ENCODE measurements at places on chromosomes 11 and 22. TPM values are rescaled to one million over a fixed set of nuclear protein-coding genes. Genes with fewer than 3 reads are reported as not detected.

DNA sequence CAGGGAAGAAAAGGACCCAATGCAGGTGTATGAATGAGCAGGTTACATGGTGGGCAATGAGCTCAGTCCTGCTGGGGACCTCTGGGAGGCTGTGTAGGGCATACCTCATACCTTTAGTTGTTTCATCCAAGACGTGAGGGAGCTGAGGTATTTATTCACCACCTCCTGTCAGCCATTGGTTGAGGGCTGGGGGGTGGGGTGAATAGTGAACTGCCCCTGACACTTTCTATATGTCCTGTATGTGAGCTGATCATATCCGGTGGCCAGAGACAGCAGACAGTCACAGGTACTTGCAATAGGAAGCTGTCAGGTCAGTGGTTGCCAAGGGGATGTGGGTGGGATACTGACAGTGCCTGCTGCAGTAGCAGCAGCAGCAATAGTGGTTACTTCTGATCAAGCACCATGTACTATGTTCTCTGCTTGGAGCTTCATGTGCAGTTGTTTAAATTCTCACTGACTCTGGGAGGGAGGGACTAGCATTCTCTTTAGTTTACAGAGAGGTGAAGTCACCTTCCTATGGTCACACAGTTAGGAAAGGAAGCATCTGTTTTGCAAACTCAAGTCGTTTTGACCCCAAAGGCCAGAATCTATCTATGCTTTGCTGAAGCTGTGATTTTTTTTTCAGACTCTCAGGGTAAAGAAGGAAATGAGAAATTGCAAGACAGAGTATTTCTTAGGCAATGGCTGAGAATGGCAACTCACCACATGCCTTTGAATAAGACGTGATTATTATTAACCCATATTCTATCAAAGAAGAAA, 54.0 kb downstream of the MIAT start:
- peaks cover 4% of the 10 kb centered on the region for H3K4me1 ChIP-seq
- H3K36me3 ChIP-seq: no peaks in the 10 kb centered on the region
- peak; percentile 39 for DNase-seq
- H3K27ac ChIP-seq: no peak overlapping the region

DNA sequence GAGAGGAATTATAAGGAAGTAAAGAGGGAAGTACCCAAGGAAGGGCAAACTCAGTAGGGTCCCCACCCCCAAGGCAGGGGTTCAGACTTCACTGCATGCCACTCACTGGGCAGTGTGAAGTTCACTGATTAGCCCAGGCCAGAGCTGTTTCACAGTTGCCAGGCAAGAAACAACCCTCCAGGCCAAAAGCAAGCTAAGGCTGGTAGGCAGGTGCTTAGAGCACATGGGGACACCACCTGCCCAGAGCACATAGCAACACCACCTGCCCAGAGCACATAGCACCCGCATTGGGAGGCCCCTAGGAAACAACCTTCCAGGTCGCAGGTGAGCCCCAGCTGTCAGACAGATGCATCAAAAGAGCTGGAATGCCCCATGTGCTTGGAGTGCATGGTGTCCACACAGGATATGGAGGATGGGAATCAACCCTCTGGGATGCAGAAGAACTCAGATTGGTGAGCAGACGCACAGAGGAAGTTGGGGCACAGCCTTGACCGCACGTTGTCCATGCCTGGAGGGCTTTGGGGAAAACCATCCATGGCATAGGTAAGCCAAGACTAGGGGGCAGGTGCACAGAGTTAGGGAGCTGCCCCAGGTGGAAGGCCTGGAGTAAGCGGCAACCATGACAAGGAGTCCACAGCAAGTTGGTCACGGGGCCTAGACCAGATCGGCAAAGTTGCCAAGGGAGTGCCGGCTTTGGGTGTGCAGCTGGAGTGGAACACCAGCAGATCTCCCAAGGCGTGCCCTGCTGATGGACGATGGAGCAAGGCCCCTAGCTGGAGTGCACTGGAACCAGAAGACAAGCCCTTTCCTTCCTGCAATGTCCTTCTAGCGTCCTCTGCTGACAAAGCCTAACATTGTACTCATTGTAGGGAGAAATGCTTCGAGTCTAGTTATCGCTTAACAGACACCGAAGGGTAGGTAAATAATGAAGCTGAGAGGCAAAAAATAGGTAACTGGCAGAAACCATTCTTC, 7.8 kb upstream of the TMEM216 start:
- no peaks in the 10 kb centered on the region for H3K4me1 ChIP-seq
- H3K4me3 ChIP-seq: no peak overlapping the region
- H3K27me3 ChIP-seq: no peaks in the 10 kb centered on the region
- DNase-seq: no peak

- no peak overlapping the region for H3K27ac ChIP-seq
- H3K4me1 ChIP-seq: peaks cover 23% of the 10 kb centered on the region
- no peak overlapping the region for H3K4me3 ChIP-seq
These were observed 63.5 kb upstream of the CSNK2A3 start for GRCh38 chr11:11416502-11416901.

GRCh38 chr11:128632141-128632791, 44.9 kb upstream of the ETS1 start:
- H3K4me1 ChIP-seq: peaks cover 10% of the 10 kb centered on the region
- H3K4me3 ChIP-seq: no peak overlapping the region
- H3K36me3 ChIP-seq: no peaks in the 10 kb centered on the region
- H3K27me3 ChIP-seq: no peaks in the 10 kb centered on the region

GRCh38 chr11:28243581-28243980, 135.4 kb downstream of the METTL15 start:
- peak overlapping the region; percentile 79 for H3K27ac ChIP-seq
- H3K36me3 ChIP-seq: no peaks in the 10 kb centered on the region
- H3K4me3 ChIP-seq: no peak overlapping the region
- H3K4me1 ChIP-seq: no peaks in the 10 kb centered on the region

DNA sequence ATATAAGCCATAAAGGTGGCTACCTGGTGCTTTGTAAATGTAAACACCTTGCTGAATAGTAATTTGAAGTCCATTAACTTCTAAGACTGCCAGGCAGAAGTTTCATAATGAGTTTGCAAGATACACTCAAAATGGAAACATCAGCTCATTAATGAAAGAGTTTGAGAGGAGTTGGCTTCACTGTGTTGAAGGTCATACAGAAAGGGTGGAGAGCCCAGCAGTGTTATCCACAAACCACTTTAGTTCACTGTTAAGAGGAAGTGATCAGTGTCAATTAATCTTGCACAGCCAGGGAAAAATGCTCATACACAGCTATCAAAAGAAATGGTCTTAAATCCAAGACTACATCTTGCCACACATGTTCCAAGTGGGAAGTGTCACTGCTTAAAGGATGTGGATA, 689.4 kb downstream of the JRKL start:
- no peak overlapping the region for H3K27ac ChIP-seq
- H3K4me1 ChIP-seq: no peaks in the 10 kb centered on the region
- H3K27me3 ChIP-seq: no peaks in the 10 kb centered on the region
- DNase-seq: peak; percentile 39
- H3K4me3 ChIP-seq: no peak overlapping the region

- H3K4me3 ChIP-seq: no peak overlapping the region
- H3K27me3 ChIP-seq: peaks cover 13% of the 10 kb centered on the region
- no peak overlapping the region for H3K27ac ChIP-seq
These were observed 22.1 kb upstream of the NNMT start for GRCh38 chr11:114273890-114274635.

DNA sequence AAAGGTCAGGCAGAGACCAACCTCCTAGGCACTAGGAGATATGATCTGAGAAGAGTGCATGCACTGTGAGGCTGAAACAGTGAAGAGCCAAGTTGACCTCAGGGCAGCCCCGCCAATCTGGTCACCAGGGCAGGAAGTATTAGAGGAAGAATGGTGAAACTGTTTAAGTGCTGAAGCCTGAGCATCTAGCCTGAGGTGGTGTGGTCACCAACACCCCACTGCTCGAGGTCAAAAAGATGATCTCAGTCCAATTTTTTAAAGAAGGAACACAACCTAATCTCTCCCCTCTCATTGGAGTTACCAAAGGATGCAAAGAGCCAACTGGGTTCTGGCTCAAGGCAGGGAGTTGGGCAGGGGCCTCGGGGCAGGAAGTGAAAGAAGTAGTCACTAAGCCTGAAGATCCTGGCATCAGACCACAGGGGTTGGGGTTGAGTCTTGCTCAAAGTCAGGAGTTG, 4.0 kb downstream of the APBB1 start:
- no peak overlapping the region for H3K27ac ChIP-seq
- H3K4me3 ChIP-seq: no peak overlapping the region
- DNase-seq: no peak
- H3K27me3 ChIP-seq: peaks cover 2% of the 10 kb centered on the region
- H3K36me3 ChIP-seq: peaks cover 11% of the 10 kb centered on the region

- no peaks in the 10 kb centered on the region for H3K4me1 ChIP-seq
- H3K27me3 ChIP-seq: peaks cover 3% of the 10 kb centered on the region
- H3K27ac ChIP-seq: no peak overlapping the region
- no peak overlapping the region for H3K4me3 ChIP-seq
These were observed 83.4 kb downstream of the SCN3B start for GRCh38 chr11:123570939-123571580.

GRCh38 chr11:124113890-124114289, 1.4 kb upstream of the VWA5A start:
- no peaks in the 10 kb centered on the region for H3K27me3 ChIP-seq
- H3K4me1 ChIP-seq: peaks cover 15% of the 10 kb centered on the region
- H3K27ac ChIP-seq: no peak overlapping the region
- H3K4me3 ChIP-seq: no peak overlapping the region

- H3K36me3 ChIP-seq: peaks cover 90% of the 10 kb centered on the region
- H3K4me3 ChIP-seq: no peak overlapping the region
- no peak for DNase-seq
- H3K4me1 ChIP-seq: peaks cover 12% of the 10 kb centered on the region
- no peak overlapping the region for H3K27ac ChIP-seq
These were observed 74.2 kb upstream of the PITPNB start for GRCh38 chr22:27993201-27993635.

- peaks cover 73% of the 10 kb centered on the region for H3K36me3 ChIP-seq
- no peak overlapping the region for H3K27ac ChIP-seq
- DNase-seq: no peak
- no peaks in the 10 kb centered on the region for H3K27me3 ChIP-seq
- peaks cover 31% of the 10 kb centered on the region for H3K4me1 ChIP-seq
These were observed 30.2 kb upstream of the PPP6R3 start for GRCh38 chr11:68430384-68430783.

DNA sequence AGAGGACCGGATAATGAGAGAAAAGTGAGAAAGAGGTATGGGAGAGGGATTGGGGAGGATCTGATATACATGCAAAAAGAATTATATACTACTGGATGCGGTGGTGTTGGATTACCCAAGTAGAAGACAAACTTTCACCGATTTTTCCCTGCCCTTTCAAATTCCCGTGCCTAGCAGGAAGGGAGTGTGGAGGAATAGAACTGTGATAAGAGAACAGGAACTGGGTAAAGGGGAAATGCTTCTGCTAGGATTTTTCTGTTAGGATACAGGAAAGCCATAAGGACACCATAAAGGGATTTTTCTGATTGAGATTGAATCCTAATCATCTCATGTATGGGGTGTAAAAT, 480 bp upstream of the MTMR2 start:
- H3K4me3 ChIP-seq: peak overlapping the region; percentile 87
- H3K27ac ChIP-seq: peak overlapping the region; percentile 98
- no peaks in the 10 kb centered on the region for H3K36me3 ChIP-seq
- peak; percentile 51 for DNase-seq

DNA sequence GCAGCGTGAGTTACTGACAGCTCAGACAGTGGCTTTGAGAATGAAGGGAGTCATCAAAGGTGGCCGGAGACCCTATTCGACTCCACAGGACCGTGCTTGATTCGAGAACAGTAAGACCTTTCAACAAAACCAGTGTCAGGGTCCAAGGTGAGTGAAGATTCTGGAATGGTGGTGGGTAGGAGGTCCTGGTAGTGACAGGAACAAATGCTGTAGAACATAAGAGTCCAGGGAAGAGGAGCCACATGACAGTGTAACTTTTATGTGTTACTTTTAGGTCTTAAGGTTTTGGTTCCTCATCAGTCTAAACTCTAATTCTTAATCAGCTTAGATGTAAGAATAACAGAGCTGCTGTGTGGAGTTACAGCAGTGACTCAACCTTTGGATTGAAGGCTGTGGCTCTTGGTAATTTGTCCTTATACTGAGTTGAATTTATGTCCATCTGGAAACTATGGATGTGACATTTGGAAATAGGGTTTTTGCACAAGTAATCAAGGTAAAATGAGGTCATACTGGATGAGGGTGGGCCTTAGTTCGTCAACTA, 1.8 kb downstream of the TBC1D22A start:
- peaks cover 3% of the 10 kb centered on the region for H3K36me3 ChIP-seq
- H3K4me3 ChIP-seq: no peak overlapping the region
- peaks cover 42% of the 10 kb centered on the region for H3K4me1 ChIP-seq
- no peak overlapping the region for H3K27ac ChIP-seq

DNA sequence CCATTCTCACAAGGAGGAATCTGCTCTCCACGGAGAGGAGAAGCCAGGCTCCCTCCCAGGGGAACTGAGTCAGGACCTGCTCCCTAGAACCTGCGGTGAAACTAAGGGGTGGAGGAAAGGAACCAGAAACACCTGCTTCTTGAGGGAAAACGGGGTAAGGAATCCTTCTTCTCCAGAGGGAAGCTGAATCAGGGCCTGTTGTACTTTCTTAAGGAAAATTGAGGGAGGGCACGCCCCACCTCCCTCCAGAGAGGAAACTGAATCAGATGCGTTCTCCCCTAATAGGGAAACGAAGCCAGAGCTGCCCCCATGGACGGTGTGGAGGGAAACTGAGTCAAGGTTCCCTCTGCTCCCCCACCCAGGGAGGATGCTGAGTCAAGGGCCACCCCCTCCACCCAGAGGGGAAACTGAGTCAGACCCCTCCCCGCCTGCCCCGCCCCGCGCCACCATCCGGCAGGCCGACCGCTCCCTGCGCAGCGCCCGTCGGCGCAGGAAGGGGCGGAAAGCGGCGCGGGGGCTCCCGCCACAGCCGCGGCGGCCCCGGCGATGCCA, 393 bp downstream of the RELA start:
- DNase-seq: peak; percentile 56
- no peaks in the 10 kb centered on the region for H3K27me3 ChIP-seq

DNA sequence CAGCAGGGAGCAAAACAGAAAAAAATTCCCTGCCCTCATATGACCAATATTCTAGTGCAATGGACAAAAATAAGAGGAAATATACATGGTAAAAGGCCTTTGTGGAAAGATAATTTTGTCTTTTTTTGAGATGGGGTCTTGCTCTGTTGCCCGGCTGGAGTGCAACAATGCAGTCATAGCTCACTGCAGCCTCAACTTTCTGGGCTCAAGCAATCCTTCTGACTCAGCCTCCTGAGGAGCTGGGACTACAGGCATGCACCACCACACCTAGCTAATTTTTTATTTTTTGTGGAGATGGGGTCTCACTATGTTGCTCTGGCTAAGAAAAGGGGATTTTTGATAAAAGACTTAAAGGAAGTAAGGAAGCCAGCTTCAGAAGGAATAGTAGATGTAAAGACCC, 25.7 kb upstream of the DDX10 start:
- no peaks in the 10 kb centered on the region for H3K36me3 ChIP-seq
- H3K4me1 ChIP-seq: no peaks in the 10 kb centered on the region
- no peaks in the 10 kb centered on the region for H3K27me3 ChIP-seq
- H3K4me3 ChIP-seq: no peak overlapping the region

- no peak overlapping the region for H3K4me3 ChIP-seq
- no peak overlapping the region for H3K27ac ChIP-seq
- H3K27me3 ChIP-seq: no peaks in the 10 kb centered on the region
- DNase-seq: peak; percentile 68
- H3K36me3 ChIP-seq: peaks cover 6% of the 10 kb centered on the region
These were observed 63.2 kb downstream of the ALX4 start for GRCh38 chr11:44246726-44247125.

- no peaks in the 10 kb centered on the region for H3K27me3 ChIP-seq
- no peaks in the 10 kb centered on the region for H3K36me3 ChIP-seq
- H3K4me1 ChIP-seq: no peaks in the 10 kb centered on the region
- no peak overlapping the region for H3K27ac ChIP-seq
- DNase-seq: no peak
These were observed 139.0 kb upstream of the GUCY1A2 start for GRCh38 chr11:107157146-107157808.

Gene GNAZ
- total RNA-seq: 3.0 TPM

Gene INS
- total RNA-seq: not detected

All from muscle of leg (tissue), 16 donors.